ENCODE measurements at places on chromosomes 5 and 9.

DNA sequence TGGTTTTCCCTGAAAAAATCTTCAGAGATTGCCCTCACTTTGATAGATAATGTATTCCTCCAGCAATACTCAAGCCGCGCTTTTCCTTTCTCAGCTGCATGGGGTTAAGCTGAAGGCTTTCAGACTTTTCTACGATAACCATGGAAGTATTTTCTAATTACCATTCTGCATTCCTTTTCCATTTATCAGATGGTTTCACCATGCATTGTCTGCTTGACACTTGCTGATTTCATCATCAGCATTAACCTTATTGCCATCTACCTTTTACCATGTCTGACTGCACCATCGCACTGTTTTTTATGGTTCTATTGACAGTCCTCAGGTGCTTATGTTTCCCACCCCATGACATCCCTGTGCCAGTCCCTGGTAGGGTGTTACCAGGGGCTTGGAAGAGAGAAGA is 91.6 kb downstream of the DMAC1 start:
- DNase-seq, result no peak

DNA sequence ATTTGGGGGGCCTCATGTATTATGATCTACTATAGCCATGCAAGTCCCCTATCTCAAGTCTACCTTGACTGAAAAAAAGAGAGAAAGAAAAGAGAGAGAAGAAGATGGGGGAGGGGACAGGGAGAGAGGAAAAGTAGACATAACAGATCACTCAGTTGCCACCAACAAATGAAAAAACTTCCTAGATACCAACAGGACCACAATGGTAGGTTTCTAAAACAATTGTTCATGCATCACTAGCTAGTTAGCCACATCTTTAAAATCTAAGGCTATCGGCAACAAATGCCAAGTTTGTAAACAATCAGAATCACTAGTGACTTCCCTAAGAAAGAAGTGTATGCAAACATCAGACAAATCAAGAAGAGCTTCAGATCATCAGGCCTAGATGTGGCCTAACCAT is 328.2 kb downstream of the BNC2 start:
- DNase-seq, result no peak

DNA sequence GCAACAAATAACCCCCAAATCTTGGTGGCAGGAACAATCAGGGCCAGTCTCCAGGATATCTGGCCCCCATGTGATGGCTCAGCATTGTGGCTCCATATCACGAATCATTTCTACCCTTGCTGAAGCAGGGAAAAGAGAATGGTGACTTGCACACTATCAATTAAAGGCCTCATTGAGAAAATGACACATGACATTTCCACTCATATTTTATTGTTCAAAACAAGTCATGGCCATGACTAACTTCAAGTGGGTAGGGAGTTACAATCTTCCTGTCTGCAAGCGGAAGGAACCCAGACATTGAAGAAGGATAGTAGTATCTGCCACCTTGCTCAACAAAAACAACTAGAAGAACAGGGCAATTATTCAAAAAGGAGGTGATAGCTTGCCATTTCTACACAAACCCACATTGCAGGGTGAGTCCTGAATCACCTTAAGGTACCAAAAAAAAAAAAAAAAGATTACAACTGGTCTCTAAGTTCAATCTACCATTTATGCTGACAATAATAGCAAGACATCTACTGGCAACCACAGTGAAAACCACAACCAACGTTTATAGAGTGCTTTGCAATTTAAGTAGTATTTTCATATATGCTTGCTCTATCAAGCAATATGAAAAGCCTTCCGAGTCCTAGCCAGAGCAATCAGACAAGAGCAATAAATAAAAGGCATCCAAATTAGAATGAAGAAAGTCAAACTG is 186.7 kb upstream of the DAPK1 start:
- no peak for DNase-seq

- DNase-seq, result no peak
Measured at GRCh38 chr9:5920860-5921328, 30.2 kb downstream of the MLANA start.

- DNase-seq, result no peak
Measured at GRCh38 chr9:20477940-20478620, 144.2 kb downstream of the MLLT3 start.

- peak; percentile 16 for DNase-seq
Measured at GRCh38 chr5:14685757-14686156, 21.2 kb downstream of the OTULIN start.

DNA sequence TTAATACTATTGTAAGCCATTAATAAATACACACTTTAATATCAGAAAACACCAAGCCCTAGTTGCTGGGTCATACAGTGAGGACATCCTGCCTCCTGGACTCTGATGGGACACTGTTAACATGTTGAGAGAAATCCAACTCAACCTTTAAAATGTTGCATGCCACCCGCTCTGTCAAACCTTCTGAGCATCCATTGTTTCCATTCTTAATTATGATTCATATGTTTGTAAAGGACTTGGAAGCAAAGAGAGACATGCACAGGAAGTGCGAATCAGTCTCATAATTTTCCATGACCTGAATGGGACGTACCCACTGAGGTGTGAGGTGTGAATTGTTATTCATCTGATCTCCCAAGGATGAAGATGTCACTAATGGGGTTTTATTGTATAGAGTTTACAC is 186.4 kb downstream of the CAAP1 start:
- DNase-seq, result no peak
